ENCODE measurements at places on chromosomes 5 and 9.

- DNase-seq = no peak
Measured at GRCh38 chr5:1018596-1018995, 10.0 kb downstream of the NKD2 start.

GRCh38 chr5:93621327-93621798 lies 38.3 kb downstream of the NR2F1 start:
- DNase-seq = peak; percentile 80

- DNase-seq = no peak
Measured at GRCh38 chr5:55894135-55894534, 43.0 kb downstream of the IL31RA start.

DNA sequence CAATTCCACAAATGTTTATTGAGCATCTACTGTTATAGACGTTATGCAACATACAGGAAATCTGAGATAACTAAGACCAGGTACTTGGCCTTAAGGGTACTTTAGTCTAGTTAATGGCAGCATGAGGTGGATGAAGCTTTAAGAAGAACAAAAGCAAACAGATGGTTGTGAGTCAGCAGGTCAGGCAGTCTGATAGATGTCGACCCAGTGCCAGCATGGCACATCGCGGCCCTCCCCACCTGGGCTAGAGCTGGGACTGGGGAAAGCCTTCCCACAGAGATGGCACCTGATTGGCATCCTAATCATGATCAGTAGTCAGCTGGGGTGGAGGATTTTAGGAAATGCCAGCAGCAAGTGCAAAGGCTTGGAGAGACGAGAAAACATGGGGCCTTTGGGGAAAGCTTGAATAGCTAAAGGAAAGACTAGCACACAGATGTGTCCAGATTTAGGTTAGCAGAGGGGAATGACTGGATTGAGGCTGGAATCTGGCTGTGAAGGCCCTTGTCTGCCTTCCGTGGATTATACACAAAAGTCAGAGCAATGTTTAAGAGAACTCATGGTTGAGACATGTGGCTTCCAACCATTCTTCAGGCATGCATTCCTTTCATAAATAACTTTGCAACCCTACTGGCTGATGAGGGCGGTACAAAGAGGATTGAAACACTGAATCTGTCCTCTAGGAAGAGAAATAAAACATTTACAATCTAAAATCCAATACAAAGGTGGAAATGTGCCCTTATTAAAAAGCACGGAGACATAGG lies 395.4 kb upstream of the WWC1 start:
- DNase-seq = no peak

GRCh38 chr9:113495526-113495925 lies 32.0 kb downstream of the RGS3 start:
- no peak for DNase-seq

- DNase-seq = no peak
Measured at GRCh38 chr5:83556190-83556589, 84.6 kb downstream of the VCAN start.

DNA sequence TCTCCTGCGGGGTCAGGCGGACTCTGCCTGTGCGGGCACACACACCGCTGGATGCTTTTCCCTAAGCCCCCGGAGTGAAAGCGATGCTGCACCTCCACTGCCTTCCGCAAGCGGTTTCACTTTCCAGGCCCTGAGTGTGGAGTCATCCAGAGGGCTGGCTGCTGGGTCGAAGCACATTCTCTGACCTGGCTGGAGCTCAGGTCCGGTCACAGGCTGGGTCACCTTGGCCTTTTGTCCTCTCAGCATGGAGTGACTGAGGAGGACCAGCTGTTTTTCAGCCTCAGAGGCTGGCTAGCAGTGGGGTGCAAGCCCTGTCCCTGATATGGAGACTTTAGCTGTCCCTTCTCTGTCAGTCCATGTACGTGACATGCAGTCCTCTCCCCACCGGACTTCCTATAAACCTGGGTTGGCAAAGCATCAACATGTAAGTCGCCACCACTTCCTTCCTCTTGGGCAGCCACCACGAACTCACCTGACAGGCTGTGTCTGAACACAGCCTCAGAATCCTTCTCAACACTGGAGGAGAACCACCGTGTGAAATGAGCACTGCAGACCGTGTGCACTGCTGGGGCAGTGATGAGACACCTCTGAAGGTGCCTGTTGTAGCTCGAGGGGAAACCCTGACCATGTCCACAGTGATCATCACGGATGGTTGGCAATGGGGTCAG lies 51.3 kb downstream of the GADD45G start:
- DNase-seq = no peak

GRCh38 chr5:10912435-10912834 lies 151.4 kb upstream of the DAP start:
- DNase-seq = no peak

DNA sequence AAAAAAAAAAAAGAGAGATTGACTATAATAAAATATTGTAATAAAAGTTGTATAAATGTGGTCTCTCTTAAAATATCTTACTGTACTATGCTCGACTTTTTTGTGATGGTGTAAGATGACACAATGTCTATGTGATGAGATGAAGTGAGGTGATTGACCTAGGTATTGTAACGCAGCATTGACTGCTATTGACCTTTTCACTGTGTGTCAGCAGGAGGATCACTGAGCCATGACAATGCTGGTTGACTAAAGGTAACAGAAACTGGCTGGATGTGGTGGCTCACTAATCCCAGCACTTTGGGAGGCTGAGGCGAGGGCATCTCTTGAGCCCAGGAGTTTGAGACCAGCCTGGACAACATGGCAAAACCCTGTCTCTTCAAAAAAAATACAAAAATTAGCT lies 78.6 kb upstream of the MYO10 start:
- no peak for DNase-seq

DNA sequence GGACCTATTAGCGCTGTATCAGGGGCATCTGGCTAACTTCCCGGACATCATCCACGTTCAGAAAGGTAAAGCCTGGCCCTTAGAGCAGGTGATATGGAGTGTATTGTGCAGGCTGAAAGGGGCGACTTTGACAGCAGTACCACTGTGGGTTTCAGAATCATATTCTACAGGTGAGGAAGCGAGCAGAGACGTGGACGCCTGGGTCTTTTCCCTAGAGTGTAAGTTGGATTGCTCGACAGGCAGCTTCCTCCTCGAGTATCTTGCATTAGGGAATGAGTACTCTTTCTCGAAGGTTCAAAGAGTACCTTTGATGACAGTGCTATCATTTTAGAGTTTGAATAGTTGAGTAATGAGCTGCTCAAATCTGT lies 1.9 kb downstream of the SNX18 start:
- DNase-seq = no peak

- DNase-seq = no peak
Measured at GRCh38 chr9:29928072-29928471, 2354.8 kb upstream of the C9orf72 start.

GRCh38 chr9:129783516-129784361 lies 19.2 kb upstream of the TOR1B start:
- peak; percentile 32 for DNase-seq

DNA sequence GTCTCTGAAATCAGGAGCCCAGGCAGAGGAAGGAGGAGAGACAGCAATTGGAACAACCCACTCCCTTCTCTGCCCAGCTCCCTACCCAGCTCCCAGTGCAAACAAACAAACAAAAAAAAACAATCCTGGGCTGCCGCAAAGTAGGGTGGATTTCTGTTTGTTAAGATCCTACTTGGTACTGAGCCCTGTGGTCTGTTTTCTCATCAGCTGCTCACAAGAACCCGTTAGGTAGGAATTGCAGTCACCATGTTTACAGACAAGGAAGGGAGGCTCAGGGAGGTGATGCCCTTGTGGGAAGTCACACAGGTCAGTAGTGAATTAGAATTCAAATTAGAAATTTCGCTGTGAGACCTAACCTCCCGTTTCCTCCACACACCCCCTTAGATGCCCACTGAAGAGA lies 128.8 kb upstream of the RAD23B start:
- DNase-seq = no peak

GRCh38 chr5:122078116-122079110 lies at the start of gene LOX:
Gene LOX (minus strand): TSS chr5:122078259. CDS start chr5:122077985, 274 bp downstream.
- no peak for DNase-seq

- peak; percentile 26 for DNase-seq
Measured at GRCh38 chr5:89313044-89313443, 430.1 kb upstream of the MEF2C start.

DNA sequence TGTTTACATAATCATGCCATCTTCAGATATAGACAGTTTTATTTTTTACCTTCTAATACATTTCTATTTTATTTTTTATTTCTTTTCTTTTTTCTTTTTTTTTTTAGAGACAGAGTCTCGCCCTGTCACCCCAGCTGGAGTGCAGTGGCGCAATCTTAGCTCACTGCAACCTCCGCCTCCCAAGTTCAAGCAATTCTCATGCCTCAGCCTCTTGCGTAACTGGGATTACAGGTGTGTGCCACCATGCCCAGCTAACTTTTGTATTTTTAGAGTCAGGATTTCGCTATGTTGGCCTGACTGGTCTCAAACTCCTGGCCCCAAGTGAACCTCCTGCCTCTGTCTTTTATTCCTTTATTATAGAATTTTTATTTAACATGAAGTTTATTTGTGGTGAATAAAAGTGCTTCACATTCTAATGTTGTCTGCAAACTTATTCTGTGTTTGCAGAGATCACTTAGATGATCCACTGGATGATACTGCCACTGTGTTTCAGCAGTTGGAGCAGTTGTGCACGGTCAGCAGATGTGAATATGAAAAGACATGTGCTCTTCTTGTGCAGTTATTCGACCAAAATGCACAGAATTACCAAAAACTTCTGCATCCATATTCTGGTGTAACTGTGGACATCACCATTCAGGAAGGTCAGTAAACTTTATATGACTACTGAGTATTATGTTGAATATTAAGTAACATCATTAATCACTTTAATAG lies 62.2 kb downstream of the RANBP17 start:
- no peak for DNase-seq

GRCh38 chr5:95627971-95628810 lies 8.3 kb downstream of the GPR150 start:
- DNase-seq = no peak

- DNase-seq = no peak
Measured at GRCh38 chr5:4442221-4442620, 697.9 kb upstream of the ADAMTS16 start.

GRCh38 chr5:6644794-6645241 lies 11.6 kb downstream of the SRD5A1 start:
- DNase-seq = no peak

DNA sequence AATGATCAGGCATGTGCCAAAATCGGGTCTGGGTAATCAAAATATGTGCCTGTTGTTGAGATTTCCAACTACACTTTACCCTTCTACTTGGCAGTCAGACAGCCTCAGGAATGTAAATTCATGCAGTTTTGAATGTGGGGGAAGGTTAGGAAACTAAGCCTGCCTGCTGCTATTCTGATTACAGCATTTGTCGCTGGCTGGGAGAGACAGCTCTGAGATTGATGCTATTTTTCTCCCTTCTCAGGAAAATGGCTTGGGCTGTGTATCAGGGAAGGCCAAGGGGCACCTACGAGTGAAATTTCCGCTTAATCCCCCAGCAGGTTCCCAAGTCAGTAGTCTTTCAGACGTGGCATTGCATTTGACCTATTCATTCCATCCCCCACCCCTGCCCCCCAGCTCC lies 3.6 kb upstream of the RGS7BP start:
- no peak for DNase-seq

DNA sequence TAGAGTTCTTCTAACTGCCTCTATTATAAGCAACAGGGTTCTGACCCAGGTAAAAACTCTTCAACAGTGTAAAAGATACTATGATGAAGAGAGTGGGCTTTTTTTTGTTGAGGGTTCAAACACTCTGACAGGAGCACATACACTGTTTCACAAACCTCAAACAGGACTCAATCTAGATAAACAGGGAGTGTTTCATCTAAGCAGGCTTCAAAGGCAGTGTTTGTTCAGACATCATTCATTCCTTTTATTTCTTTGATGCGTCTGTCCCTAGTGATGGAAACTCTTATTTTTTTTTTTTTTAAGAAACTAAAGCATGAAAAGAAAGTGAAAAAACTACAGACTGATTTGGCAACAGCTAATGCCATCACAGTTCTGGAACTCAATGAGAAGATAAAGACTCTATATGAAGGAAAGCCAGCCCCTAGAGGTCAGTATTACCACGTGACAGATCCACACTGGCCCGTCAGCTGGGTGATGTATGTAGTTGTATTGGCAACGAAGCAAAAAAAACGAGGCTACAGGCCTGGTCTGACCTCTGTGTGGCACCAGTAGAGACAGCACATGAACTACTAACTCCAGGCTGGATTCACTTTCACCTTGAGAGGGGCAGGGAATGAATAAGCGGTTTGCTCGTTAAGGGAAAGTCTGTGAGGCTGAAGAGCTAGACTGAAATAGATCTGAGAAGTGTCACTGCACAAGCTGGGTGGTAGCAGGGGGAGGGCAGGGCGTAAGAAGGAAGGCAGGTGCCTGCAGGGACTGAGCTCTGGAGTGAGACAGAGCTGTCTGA lies 172.2 kb downstream of the CCDC192 start:
- DNase-seq = no peak

- DNase-seq = no peak
Measured at GRCh38 chr9:136077491-136077890, 17.6 kb downstream of the NACC2 start.

DNA sequence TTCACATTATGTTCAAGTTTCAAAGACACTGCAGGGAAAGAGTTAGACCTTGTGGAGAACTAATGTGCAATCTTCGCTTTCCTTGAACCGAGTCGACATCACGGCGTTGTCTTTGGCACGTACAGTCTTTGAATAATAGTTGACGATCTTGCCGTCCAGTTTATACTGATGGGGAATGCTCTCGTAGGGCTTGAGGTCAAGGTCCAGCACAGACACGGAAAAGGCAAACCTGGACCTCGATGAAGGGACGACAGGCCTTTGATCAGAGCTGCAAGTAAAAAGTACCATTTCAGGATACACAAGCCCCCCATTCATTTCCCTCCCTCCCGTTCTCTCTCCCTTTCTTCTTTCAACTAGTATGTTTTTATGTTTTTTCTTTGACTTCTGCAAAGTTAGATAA lies 54.1 kb downstream of the IPPK start:
- no peak for DNase-seq

DNA sequence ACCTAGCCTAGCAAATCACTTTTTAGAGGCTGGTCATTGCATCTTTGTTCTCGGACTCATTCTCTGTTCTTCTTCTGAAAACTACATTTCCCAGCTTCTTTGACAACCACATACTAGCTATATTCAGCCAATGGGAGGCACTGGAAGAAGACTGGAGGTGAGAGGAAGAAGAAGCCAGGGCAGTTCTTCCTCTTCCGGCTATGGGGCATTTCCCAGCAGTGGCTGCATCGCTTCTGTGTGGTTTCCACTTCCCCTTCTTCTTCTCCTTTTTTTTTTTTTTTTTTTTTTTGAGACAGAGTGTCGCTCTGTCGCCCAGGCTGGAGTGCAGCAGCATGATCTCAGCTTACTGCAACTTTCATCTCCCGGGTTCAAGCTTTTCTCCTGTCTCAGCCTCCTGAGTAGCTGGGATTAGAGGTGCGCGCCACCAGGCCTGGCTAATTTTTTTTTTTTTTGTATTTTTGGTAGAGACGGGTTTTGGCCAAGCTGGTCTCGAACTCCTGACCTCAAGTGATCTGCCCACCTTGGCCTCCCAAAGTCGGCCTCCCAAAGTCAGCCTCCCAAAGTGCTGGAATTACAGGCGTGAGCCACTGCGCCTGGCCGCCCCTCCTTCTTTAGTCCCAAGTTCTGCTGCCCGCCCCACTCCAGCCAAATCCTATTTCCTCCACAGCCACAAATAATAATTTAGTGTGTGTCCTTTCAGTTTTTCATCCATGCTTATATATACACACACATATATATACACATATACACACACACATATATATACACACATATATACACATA lies 6.9 kb upstream of the UBAP1 start:
- DNase-seq = no peak

- DNase-seq = no peak
Measured at GRCh38 chr9:110984890-110985437, 53.3 kb downstream of the LPAR1 start.

Data from SW 1271 (cell line).